Panc1 (cell line): ENCODE measurements at places on chromosomes 7 and 10. TPM values are rescaled to one million over a fixed set of nuclear protein-coding genes. Genes with fewer than 3 reads are reported as not detected.

LFNG gene
- total RNA-seq, result 38.1 TPM

DNA sequence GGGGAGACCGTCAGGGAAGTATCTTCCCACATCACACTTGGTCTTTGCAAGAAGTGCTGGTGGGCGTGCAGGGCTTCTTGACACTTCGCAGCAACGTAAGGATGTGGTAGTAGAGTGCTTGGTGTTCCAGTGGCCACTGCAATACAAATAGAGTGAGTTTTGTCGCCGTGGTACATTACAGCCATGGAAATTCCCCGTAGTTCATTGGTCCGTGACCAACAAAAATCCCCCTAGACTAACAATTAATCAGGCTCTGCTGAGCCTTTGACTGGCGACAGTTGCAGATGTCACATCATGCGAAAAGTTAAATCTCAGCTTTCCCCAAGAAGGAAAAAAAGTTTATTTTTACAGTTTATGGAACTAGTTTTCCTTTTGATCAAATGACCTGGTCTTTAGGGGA, 134.7 kb downstream of the MGMT start:
- no peak for DNase-seq
- no peaks in the 10 kb centered on the region for H3K27me3 ChIP-seq
- no peak overlapping the region for H3K4me3 ChIP-seq

DNA sequence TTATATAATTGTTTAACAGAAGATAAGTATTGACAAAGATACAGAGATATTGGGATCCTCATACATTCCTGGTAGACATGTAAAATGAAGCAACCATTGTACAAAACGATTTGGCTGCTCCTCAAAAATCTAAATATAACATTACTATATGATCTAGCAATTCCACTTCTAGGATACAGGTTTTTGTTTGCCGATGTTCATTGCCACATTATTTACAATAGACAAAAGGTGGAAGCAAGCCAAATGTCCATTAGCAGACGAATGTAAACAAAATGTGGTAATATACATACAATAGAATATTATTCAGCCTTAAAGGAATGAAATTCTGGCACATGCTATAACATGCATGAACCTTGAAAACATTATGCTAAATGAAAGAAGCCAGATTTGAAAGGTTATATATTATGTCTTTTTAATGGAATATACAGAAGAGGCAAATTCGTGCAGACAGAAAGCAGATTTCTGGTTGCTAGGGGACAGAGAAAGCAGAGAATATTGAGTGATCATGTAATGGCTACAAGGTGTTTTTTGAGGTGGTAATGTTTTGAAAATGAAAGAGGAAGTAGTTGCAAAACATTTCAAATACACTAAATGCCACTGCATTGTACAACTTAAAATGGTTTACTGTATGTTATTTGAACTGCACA, 44.9 kb downstream of the POLR1F start:
- H3K36me3 ChIP-seq, result no peaks in the 10 kb centered on the region
- DNase-seq, result no peak
- H3K27ac ChIP-seq, result peak overlapping the region; percentile 74; the same call in 1 of the 2 replicates
- no peak overlapping the region for H3K4me3 ChIP-seq
- peaks cover 17% of the 10 kb centered on the region for H3K4me1 ChIP-seq
- H3K27me3 ChIP-seq, result no peaks in the 10 kb centered on the region

- no peak for DNase-seq
- no peaks in the 10 kb centered on the region for H3K27me3 ChIP-seq
- H3K4me3 ChIP-seq, result no peak overlapping the region
- no peak overlapping the region for H3K27ac ChIP-seq
Observed at GRCh38 chr7:15463801-15464666, 97.8 kb downstream of the AGMO start.

DNA sequence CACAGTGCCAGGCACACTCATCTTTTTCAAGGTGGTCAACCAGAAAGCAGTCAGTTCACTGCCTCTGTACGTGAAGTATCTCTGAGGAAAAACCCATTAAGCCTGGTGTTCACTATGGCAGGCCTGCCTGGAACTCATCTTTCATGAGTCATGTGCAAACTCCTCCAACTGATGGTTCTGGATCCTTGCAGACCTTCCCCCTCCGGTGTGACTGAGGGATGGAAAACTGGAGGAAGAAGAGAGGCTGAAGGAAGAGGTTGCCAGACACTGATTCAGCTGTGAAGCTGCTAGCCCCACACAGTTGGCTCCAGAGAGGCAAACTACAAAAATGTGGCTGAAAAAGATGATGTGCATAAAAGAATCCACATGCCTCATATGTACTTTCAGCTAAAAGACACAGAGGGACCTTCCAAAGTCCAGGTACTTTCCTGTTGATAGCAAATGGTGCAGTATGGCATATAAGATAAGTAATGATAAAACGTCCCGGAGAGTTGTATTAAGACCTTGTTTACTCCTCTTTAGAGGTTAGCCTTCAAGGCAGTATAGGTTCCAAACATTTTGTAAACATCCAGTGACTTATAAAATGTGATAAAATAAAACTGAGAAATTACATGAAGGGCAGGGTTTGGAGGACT, 2.7 kb downstream of the CYP3A5 start:
- H3K4me1 ChIP-seq, result no peaks in the 10 kb centered on the region
- no peaks in the 10 kb centered on the region for H3K36me3 ChIP-seq
- no peak overlapping the region for H3K4me3 ChIP-seq
- DNase-seq, result no peak
- no peak overlapping the region for H3K27ac ChIP-seq
- H3K27me3 ChIP-seq, result no peaks in the 10 kb centered on the region; the same call in 1 of the 2 replicates

DNA sequence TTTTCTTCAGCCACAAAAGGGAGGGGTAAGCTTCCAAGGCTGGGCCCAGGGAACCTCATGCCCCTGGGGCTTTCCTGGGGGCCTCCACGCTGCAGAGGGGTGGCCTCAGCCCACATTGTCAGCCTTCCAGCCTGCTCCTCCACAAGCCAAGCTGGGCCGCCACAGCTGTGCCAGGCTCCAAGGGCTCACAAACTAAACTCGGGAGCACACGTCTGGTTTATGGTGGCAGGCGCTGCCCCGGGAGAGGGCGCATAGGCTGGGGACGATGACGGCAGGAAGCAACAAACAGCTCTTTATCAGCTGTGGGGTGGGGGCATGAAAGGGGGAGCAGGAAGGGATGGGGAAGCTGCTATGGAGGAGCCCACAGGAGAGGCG, 6.3 kb upstream of the CDH23 start:
- H3K4me1 ChIP-seq, result no peaks in the 10 kb centered on the region
- H3K27me3 ChIP-seq, result peaks cover 4% of the 10 kb centered on the region
- H3K4me3 ChIP-seq, result no peak overlapping the region
- no peak for DNase-seq
- H3K36me3 ChIP-seq, result no peaks in the 10 kb centered on the region

GRCh38 chr10:23337616-23338015, 7.0 kb downstream of the C10orf67 start:
- no peaks in the 10 kb centered on the region for H3K4me1 ChIP-seq
- no peak overlapping the region for H3K27ac ChIP-seq
- no peak for DNase-seq
- no peaks in the 10 kb centered on the region for H3K36me3 ChIP-seq
- H3K4me3 ChIP-seq, result no peak overlapping the region
- H3K27me3 ChIP-seq, result no peaks in the 10 kb centered on the region; the same call in 1 of the 2 replicates

- H3K4me1 ChIP-seq, result no peaks in the 10 kb centered on the region
- DNase-seq, result no peak
- H3K27me3 ChIP-seq, result no peaks in the 10 kb centered on the region
- no peak overlapping the region for H3K4me3 ChIP-seq
- no peak overlapping the region for H3K27ac ChIP-seq
Observed at GRCh38 chr7:55827577-55827976, 35.0 kb downstream of the SEPTIN14 start.

GRCh38 chr10:77911535-77912123, 14.9 kb downstream of the DLG5 start:
- no peak for DNase-seq
- H3K27me3 ChIP-seq, result no peaks in the 10 kb centered on the region
- H3K27ac ChIP-seq, result no peak overlapping the region; the same call in 1 of the 2 replicates
- H3K4me1 ChIP-seq, result peaks cover 24% of the 10 kb centered on the region
- no peak overlapping the region for H3K4me3 ChIP-seq

- no peak overlapping the region for H3K4me3 ChIP-seq
- H3K4me1 ChIP-seq, result peaks cover 17% of the 10 kb centered on the region
- no peaks in the 10 kb centered on the region for H3K27me3 ChIP-seq
- peaks cover 5% of the 10 kb centered on the region; the same call in 1 of the 2 replicates for H3K36me3 ChIP-seq
- no peak overlapping the region for H3K27ac ChIP-seq
- no peak for DNase-seq
Observed at GRCh38 chr10:103454026-103454425, 1.9 kb upstream of the CALHM2 start.

DNA sequence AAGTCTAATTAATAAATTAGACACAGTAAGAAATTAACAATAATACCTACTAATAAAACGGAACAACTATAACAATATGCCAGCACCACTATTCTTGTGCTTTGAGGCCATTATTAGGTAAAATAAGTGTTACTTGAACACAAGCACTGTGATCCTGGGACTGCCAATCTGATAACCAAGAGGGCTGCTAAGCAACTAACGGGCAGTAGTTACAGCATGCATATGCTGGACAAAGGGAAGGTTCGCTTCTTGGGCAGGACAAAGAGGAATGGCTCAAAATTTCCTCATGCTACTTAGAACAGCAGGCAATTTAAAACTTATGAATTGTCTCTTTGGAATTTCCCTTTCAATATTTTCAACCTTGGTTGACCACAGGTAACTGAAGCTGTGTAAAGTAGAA, 718.6 kb downstream of the SORCS3 start:
- H3K4me3 ChIP-seq, result no peak overlapping the region
- H3K27ac ChIP-seq, result no peak overlapping the region
- no peaks in the 10 kb centered on the region for H3K36me3 ChIP-seq
- H3K4me1 ChIP-seq, result no peaks in the 10 kb centered on the region

- DNase-seq, result no peak
- no peak overlapping the region for H3K4me3 ChIP-seq
- no peaks in the 10 kb centered on the region for H3K27me3 ChIP-seq
- no peaks in the 10 kb centered on the region for H3K4me1 ChIP-seq
Observed at GRCh38 chr10:38143587-38143986, 49.5 kb downstream of the ZNF37A start.

DNA sequence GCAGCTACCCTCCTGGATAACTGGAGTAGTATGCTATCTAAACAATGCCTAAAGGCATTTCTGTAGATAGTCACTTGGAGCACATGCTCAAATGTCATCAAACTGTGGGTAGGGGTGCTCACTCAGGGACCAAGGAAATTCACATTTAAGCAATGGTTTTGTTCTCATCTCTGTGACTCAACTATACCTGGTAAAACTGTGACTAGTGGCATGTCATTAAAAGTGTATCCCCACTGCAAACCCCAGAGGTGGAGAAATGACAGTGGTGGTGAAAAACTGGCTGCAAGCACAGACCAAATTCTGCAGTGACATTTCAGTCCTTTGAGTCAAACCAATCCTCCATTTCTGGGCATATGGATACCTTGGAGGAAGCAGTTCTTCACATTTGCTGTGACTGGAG, 134.2 kb upstream of the EFCAB10 start:
- H3K4me3 ChIP-seq, result no peak overlapping the region
- H3K36me3 ChIP-seq, result no peaks in the 10 kb centered on the region
